ENCODE measurements at places on chromosomes 12 and 14.

- DNase-seq = no peak
Observed at GRCh38 chr14:85535321-85535720, 5.4 kb downstream of the FLRT2 start.

DNA sequence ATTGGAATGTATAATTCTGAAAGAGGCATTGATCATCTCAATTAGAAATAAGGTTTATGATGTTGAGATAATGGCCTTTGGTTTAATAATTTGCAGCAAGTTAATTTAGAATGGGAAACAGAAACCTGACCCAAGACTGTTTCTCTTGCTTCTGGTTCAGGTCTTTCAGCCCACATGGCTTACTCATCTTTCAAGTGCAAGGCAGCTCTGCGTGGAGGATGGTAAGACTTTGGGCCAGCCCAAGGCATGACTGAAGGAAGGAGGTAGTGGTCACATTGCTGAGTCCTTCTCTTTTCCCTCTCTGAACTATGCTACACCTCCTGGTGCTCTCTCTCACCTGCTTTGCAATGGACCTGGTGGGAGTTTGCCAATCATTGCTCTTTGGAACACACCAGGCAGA, 98.7 kb downstream of the CAND1 start:
- DNase-seq = no peak

- no peak for DNase-seq
Observed at GRCh38 chr14:103974575-103974974, 32.2 kb upstream of the RD3L start.

GRCh38 chr14:24135834-24136683, at the start of gene PSME1:
PSME1 (plus strand) TSS chr14:24136194; CDS start chr14:24136263, 69 bp downstream.
- DNase-seq = peak; percentile 91

- DNase-seq = no peak
Observed at GRCh38 chr12:78145398-78145797, 314.7 kb downstream of the NAV3 start.

DNA sequence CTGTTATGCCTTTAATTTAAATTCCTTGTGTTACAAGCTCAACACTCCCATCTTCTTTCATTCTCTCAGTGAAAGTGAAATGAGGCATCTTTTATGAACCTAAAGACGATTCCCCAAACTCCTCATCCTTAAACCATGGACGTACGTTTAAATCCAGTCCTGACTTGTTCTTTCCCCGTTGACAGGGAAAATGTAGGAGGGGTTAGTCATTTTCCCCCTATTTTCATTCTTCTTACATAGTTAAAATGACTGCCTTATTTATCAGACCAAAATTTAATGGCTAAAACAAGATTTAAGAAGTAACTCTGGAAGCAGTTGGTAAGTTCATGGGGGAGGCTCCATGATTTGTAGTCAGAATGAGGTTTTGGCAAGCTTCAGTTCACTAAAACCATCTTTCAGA, 134.9 kb downstream of the KCNA5 start:
- DNase-seq = no peak

DNA sequence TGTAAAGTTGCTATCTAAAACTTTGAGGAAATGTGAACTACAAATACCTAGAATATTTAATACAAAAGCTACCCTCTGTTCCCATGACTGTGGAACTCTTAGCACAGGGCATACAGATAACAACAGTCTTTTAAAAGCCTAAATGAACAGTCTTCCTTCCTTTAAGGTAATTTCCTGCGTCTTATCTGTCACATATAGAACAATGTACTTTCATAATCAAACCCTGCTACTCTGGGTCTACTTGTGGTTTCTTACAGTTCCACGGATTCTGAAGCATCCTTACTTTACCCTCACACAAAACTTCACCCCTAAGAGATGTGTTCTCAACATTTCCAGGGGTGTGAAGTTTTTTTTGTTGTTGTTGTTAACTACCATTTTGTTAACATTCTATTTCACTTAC, 5.1 kb downstream of the PKP2 start:
- no peak for DNase-seq

GRCh38 chr14:22179190-22179589, 409.8 kb downstream of the DAD1 start:
- DNase-seq = no peak

All from stimulated activated CD8-positive, alpha-beta memory T cell treated with anti-CD3 and anti-CD28 coated beads, Interleukin-4, amount 100 ng/mL, for 1 hour (primary cell).